ENCODE measurements at places on chromosomes 3 and 15.
A peak's percentile ranks its signal among the peaks of the same experiment; 100 is the strongest.

GRCh38 chr15:54812383-54812782 lies 384.4 kb downstream of the RSL24D1 start:
- no peak overlapping the region for H3K27ac ChIP-seq
- no peaks in the 10 kb centered on the region for H3K4me1 ChIP-seq
- no peaks in the 10 kb centered on the region for H3K27me3 ChIP-seq
- no peaks in the 10 kb centered on the region for H3K36me3 ChIP-seq

- H3K4me3 ChIP-seq: no peak overlapping the region
- no peaks in the 10 kb centered on the region for H3K4me1 ChIP-seq
- no peaks in the 10 kb centered on the region for H3K27me3 ChIP-seq
- no peak overlapping the region for H3K27ac ChIP-seq
- H3K36me3 ChIP-seq: no peaks in the 10 kb centered on the region
- DNase-seq: no peak
Measured at GRCh38 chr3:101383156-101383575, 62.8 kb upstream of the IMPG2 start.

DNA sequence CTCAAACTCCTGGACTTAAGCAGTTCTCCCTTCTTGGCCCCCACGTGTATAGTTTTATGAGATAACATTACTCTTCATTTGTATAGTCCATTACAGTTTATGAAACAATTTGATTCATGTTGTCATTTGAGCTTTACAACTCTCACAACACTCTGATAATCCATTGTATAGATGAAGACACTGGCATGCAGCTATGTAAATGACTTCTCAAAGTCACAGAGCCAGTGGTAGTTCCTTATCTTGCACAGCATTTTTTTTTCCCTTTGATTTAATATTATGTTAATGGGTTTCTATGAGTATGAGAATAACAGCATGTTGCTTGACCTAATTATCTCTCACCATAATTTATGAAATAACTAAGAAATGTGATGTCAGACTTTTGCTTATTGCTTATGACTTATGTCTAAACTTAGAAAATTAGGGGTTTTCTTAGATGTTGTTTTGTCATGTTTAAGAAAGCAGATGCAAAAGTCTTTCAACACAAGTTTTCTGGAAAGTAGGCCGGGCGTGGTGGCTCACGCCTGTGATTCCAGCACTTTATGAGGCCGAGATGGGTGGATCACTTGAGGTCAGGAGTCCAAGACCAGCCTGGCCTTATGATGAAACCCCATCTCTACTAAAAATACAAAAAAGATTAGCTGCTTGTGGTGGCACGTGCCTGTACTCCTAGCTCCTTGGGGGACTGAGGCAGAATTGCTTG lies 13.3 kb downstream of the VPS8 start:
- H3K4me1 ChIP-seq: no peaks in the 10 kb centered on the region
- H3K4me3 ChIP-seq: no peak overlapping the region
- H3K27me3 ChIP-seq: no peaks in the 10 kb centered on the region
- H3K36me3 ChIP-seq: peaks cover 4% of the 10 kb centered on the region

GRCh38 chr3:13767896-13768295 lies 112.0 kb downstream of the WNT7A start:
- H3K4me3 ChIP-seq: no peak overlapping the region
- no peaks in the 10 kb centered on the region for H3K27me3 ChIP-seq
- DNase-seq: no peak
- H3K4me1 ChIP-seq: peaks cover 10% of the 10 kb centered on the region
- no peak overlapping the region for H3K27ac ChIP-seq
- no peaks in the 10 kb centered on the region for H3K36me3 ChIP-seq

DNA sequence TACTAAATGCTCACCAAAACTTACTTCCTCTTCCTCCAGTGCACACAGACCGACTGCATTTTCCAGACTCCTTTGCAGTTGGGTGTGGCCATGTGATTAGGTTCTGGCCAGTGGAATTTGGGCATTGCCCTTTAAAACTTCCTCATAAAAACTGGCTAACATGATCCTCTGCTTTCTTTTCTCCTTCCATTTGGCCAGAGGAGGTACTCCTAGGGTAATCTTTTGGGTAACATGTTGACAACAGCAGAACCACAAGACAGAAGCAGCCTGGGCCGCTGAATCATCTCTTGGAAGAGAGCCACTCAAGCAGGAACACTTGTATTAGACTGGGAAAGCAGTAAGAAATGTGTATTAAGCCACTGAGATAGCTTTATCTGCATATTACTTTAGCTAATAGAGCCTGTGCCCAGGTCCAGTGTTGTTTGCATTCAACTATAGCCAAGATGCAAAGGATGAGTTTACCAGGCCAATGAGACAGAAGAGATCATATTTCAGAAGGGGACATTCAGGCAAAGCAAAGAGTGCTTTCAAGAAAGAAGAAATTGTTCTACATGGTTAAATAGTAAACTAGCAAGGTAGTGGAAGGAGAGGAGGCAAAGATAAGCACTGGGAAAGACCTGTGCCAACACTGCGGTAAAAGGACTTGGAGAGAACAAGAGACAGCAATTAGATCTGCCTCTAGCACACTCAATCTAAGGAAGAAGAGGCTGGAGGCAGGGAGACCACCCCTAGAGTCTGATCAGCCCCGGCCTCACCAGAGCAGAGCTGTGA lies 79.8 kb downstream of the PLCH1 start:
- H3K36me3 ChIP-seq: no peaks in the 10 kb centered on the region
- H3K27me3 ChIP-seq: no peaks in the 10 kb centered on the region
- DNase-seq: no peak
- peaks cover 4% of the 10 kb centered on the region for H3K4me1 ChIP-seq
- H3K27ac ChIP-seq: no peak overlapping the region

DNA sequence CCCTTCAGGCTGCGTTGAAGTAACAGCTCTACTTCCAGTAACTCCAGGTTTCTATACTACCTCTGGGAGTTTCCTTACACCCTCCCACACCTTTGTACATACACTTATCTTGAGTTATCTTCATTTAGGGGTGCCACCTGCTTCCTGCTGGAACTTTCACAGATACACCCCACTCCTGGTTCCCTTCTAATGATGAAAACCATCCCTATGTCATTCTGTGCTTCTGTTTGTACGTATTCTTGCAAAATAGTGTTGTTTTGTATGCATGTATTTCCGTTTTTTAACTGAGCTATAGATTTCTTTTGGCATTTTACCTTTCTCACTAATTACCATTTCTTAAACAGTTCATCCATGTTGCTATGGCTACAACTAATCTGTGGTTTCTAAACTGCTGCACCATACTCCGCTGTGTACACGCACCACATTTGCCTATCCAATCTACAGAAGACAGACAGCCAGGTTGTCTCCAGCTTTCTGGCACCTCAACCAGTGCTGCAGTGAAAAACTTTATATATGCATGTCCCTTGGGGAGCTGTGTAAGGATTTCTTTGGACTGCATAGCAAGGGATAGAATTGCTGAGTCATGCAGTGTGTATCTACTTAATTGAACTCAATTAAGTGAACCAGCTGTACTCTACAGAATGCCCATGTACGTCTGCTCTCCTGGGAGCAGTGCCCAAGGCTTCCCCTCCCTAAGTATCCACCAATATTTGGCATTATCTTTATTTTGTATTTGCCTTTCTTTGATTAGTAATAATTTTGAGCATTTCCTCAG lies 61.4 kb upstream of the ST8SIA2 start:
- no peak overlapping the region for H3K27ac ChIP-seq
- DNase-seq: no peak
- H3K4me3 ChIP-seq: no peak overlapping the region
- H3K36me3 ChIP-seq: no peaks in the 10 kb centered on the region
- no peaks in the 10 kb centered on the region for H3K4me1 ChIP-seq

GRCh38 chr3:153640689-153641665 lies 479.0 kb downstream of the RAP2B start:
- H3K27ac ChIP-seq: peak overlapping the region; percentile 40
- no peaks in the 10 kb centered on the region for H3K36me3 ChIP-seq
- peaks cover 12% of the 10 kb centered on the region for H3K4me1 ChIP-seq
- no peak overlapping the region for H3K4me3 ChIP-seq
- peak; percentile 15 for DNase-seq

DNA sequence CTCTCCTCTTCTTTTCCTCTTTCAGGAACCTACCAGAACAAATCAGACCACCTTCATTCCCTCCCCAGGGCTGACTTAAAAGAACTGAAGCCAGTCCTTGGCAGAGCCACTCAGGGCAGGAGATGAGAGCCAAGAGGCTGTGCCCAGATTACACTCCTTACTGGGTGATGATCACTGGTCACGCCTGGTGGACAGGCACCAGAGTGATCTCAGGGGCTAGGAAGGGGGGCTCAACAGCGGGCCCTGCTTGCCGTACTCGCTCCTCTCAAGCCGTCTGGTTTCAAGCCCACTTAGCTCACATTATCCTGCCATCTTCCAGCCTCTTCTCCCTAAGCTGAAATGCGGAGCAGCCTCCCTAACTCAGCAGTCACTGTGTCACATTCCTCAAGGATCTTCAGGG lies 1.7 kb upstream of the FAH start:
- H3K4me1 ChIP-seq: peaks cover 5% of the 10 kb centered on the region
- no peak overlapping the region for H3K4me3 ChIP-seq
- no peak for DNase-seq
- H3K27me3 ChIP-seq: no peaks in the 10 kb centered on the region
- H3K27ac ChIP-seq: no peak overlapping the region

- no peak for DNase-seq
- H3K27ac ChIP-seq: no peak overlapping the region
- H3K36me3 ChIP-seq: no peaks in the 10 kb centered on the region
- no peaks in the 10 kb centered on the region for H3K4me1 ChIP-seq
Measured at GRCh38 chr3:183634707-183635106, 716 bp upstream of the KLHL24 start.

DNA sequence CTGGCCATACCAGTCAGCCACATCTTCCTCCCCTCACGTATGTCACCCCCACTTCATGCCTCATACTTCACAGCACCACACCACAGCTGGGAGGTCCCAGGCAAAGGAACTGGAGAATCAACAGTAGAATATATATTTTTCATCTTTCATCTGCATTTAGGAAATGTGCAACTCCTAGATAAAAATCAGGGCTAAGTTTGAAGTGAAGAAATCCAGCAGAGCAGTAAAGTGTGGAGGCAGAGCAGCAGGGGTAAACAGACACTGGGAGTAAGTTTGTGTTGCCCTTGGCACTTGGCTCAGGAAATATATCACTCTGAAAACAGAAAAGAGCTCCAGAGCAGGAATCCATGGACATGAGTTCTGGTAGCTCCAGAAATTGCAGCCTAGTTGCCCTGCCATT lies 2.8 kb upstream of the HERC1 start:
- no peak for DNase-seq
- no peaks in the 10 kb centered on the region for H3K4me1 ChIP-seq

GRCh38 chr15:96115642-96116041 lies 214.9 kb upstream of the NR2F2 start:
- H3K4me1 ChIP-seq: no peaks in the 10 kb centered on the region
- no peaks in the 10 kb centered on the region for H3K36me3 ChIP-seq
- no peaks in the 10 kb centered on the region for H3K27me3 ChIP-seq
- DNase-seq: no peak
- H3K27ac ChIP-seq: no peak overlapping the region
- H3K4me3 ChIP-seq: no peak overlapping the region

- H3K4me1 ChIP-seq: peaks cover 5% of the 10 kb centered on the region
- no peak overlapping the region for H3K4me3 ChIP-seq
Measured at GRCh38 chr15:60726576-60726975, 247.6 kb upstream of the ICE2 start.

DNA sequence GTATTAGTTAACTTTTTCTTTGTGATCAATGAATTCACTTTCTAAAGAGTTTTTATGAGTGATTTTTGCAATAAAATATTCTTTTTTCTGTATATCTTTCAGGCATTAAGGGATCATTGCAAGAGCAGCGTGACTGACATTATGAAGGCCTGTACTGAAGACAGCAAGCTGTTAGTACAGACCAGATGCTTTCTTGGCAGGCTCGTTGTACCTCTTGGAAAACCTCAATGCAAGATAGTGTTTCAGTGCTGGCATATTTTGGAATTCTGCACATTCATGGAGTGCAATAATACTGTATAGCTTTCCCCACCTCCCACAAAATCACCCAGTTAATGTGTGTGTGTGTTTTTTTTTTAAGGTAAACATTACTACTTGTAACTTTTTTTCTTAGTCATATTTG lies 24.4 kb downstream of the SELENOT start:
- H3K4me3 ChIP-seq: no peak overlapping the region
- H3K4me1 ChIP-seq: no peaks in the 10 kb centered on the region
- DNase-seq: no peak
- peaks cover 20% of the 10 kb centered on the region for H3K36me3 ChIP-seq
- no peaks in the 10 kb centered on the region for H3K27me3 ChIP-seq

- no peaks in the 10 kb centered on the region for H3K27me3 ChIP-seq
- no peak for DNase-seq
- H3K4me1 ChIP-seq: no peaks in the 10 kb centered on the region
- H3K27ac ChIP-seq: no peak overlapping the region
Measured at GRCh38 chr3:12931273-12931905, 90.0 kb upstream of the RPL32 start.

- no peaks in the 10 kb centered on the region for H3K4me1 ChIP-seq
- H3K4me3 ChIP-seq: no peak overlapping the region
- H3K27me3 ChIP-seq: no peaks in the 10 kb centered on the region
- no peak overlapping the region for H3K27ac ChIP-seq
Measured at GRCh38 chr3:136577791-136578190, 174.4 kb downstream of the STAG1 start.

DNA sequence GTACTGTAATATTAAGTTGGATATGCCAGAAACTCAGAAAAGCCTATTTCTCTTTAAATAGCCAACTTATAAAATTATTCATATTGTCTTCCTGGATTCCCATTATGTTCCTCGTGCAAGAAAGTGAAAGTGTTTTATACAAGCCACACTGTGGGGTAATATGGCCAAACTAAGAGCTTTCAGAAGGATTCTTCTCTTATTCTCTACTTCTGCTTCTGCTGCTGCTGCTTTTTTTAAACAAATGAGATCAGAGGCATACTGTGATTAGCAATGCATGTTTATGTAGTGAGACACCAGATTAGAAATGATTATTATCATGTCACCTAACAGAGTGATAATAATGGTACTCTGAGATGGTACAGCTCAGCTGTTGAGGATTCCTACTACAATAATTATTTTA lies 1026.5 kb upstream of the CFAP20DC start:
- H3K4me1 ChIP-seq: peaks cover 3% of the 10 kb centered on the region
- H3K36me3 ChIP-seq: no peaks in the 10 kb centered on the region

- H3K27me3 ChIP-seq: no peaks in the 10 kb centered on the region
- H3K4me3 ChIP-seq: no peak overlapping the region
- peaks cover 11% of the 10 kb centered on the region for H3K4me1 ChIP-seq
- DNase-seq: no peak
Measured at GRCh38 chr3:191387441-191388077, 57.2 kb upstream of the UTS2B start.

DNA sequence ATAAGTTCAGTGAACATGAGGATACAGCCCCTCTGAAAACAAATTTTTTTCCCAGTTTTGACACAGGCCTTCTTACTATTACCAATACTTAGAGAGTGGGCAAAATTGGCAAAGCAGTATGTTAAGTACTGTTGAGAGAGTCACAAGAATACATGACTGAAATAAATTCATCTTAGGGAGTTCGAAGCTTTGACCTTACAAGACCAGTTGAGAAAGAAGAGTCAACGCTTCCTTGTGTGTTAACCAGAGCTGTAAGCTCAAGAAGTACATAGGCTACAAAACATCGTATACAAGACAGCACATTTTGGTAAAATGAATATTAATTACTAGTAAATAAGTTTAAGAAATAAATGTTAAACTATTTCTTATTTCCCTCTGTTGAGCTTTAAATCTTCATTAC lies 164.4 kb upstream of the RORA start:
- no peak overlapping the region for H3K27ac ChIP-seq
- H3K4me3 ChIP-seq: no peak overlapping the region
- no peak for DNase-seq
- H3K4me1 ChIP-seq: no peaks in the 10 kb centered on the region

- no peaks in the 10 kb centered on the region for H3K27me3 ChIP-seq
- no peak for DNase-seq
- peaks cover 6% of the 10 kb centered on the region for H3K4me1 ChIP-seq
- no peak overlapping the region for H3K27ac ChIP-seq
Measured at GRCh38 chr3:11005686-11006256, 13.2 kb downstream of the SLC6A1 start.
